ENCODE measurements at places on chromosomes 4 and X.

DNA sequence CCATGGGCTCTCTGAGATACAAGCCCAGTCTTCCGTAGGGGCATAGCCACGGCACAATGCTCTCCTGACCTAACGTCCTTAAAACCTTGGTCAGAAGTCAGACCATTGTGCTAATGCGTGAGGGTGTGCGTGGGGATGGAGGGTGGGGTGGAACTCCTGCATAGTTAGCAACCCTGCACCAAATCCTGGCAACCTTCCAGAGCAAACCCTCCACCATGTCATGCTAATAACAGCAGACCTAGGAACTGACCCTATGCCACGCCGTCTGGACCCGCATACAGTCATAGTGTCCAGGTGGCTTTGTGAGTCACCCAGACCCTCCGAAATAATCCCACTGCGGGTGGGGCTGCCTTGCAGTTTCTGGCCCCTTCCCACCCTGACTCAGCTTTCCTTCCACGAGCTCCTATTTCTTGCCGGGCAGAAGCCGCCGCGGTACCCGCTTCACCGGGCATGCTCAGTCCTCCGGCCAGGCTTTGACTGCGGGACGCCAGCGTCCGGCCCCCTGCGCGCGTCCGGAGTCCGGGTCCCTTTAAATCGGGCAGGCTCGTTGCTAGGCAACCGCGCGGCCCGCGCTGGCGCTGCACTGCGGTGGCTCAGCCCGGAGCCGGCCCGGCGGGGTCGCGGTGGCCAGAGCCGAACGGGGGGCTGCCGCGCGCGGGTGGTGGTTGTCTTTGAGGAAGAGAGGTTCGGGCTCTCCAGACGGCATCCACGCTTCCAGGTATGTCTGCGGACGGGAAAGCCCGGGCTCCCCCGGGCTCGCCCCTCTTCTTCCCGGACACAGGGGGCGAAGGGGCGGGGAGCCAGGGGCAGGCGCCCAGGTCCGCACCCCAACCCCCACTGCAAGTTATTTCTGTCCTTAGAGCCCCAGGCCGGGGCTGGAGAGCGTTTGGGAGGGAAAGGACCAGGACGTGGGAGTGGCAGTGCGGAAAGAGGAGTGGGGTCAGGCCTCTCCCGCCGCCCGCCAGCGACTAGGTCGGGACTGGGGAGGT is at the start of gene CCDC160:
Gene CCDC160 (plus strand): TSS at position 557 of the 989 bp plus-strand sequence. CDS start 7,619 bp downstream, outside the sequence.
- DNase-seq = no peak

GRCh38 chrX:41047878-41048534 is 37.2 kb upstream of the USP9X start:
- DNase-seq = no peak

DNA sequence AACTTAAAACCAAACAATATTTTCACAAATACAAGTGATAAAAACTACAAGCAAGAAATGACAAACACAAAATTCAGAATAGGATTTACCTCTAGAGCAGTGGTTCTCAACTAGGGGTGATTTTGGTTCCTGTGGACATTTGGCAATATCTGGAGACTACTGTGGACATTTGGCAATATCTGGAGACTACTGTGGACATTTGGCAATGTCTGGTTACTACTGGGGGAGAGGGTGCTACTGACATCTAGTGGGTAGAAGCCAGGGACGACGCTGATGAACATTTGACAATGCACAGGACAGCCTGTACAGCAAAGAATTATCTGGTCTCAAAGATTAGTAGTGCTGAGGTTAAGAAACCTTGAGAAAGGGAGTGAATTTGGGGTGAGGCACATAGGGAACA is 169.8 kb downstream of the CLCN4 start:
- no peak for DNase-seq

DNA sequence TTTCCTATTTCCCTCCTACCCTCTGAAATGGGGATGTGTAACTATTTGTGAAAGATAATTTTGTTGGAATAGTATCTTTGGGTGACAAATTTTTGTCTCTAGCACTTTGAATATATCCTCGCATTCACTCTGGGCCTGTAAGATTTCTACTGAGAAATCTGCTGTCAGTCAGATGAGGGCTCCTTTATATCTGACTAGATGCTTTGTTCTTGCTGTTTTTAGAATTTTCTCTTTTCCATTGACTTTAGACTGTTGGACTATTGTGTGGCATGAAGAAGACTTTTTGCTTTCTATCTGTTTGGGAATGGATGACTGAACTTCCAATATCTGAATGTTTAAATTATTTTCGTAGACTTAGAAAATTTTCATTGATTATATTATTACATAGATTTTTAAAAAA is 54.2 kb upstream of the GRID2 start:
- no peak for DNase-seq

GRCh38 chrX:40501164-40501855 is 79.5 kb upstream of the ATP6AP2 start:
- no peak for DNase-seq
